ENCODE measurements at places on chromosomes 1 and 21.

DNA sequence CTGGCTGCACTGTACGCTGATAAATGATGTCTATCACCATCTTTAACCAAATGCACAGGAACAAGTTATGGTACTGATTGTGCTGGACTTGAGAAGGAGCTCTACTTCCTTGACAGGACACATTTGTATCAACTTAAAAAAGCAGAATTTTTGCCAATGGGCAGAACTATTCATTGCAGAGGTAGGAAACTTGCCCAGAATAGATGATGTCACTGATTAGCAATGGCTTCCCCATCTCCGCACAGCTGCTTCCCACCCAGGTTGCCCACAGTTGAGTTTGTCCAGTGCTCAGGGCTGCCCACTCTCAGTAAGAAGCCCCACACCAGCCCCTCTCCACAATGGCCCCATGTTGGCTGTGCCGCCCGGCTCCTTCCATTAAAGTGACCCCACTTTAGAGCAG lies 33.4 kb downstream of the CAPN2 start:
- DNase-seq = no peak

DNA sequence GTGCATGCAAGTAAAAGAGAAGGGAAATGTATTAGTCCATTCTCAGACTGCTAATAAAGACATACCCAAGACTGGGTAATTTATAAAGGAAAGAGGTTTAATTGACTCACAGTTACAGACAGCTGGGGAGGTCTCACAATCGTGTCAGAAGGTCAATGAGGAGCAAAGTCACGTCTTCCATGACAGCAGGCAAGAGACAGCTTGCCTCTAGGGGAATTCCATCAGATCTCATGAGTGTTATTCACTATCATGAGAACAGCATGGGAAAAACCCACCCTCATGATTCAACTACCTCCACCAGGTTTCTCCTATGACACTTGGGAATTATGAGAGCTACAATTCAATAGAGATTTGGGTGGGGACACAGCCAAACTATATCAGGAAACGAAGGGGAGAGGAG lies 8.1 kb downstream of the KRTAP21-3 start:
- DNase-seq = no peak

DNA sequence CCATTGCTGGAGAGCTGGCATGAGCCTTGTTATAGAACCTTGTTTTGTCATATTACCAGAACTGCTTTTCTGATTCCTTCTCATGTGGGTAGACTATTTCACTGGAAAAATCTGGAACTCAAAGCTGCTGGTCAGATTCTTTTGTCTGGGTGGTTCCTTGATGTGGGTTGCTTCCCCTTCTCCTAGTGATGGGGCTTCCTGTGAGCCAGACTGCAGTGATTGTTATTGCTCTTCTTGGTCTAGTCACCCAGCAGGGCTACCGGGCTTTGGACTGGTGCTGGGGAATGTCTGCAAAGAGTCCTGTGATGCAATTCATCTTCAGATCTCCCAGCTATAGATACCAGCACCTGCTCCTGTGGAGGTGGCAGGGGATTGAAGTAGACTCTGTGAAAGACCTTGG lies 59.4 kb downstream of the GPR137B start:
- DNase-seq = no peak

DNA sequence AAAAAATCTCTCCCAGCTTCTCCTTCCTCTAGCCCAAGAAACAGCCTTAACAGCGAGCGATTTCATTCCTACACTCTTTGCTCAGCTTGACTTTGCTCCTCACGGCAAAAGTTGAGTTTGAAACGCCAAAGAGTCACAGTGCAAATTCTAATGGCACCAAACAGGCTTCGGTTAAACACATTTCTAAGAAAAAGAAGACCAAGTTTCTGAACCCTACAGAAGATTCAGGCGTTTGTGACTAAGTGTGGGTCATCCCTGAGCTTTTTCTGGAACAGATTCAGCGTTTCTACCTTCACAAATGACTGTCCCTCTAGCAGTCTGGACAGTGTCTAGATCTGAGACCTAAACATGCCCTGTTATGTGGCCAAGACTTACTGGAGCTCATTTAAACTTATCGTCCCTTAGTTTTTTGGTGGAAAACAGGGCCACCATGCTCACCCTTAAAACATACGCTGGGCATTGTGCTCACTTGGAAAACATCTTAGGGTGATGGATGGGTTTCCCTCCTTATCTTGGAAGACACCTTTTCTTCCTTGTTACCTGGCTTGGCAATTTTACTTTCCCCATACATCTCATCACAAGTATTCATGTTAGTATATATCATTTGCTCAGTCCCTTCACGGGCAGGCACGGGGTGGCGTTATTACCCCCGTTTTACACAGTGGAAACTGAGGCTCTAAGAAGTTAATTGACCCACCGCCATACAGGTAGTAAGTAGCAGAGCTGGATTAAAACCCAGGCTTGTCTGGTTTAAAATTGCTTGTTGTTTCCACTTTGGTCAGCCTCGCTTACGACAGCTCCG lies 1.0 kb downstream of the C1orf198 start:
- DNase-seq = peak; percentile 63

- DNase-seq = no peak
These were observed 109.9 kb downstream of the KIAA0319L start for GRCh38 chr1:35447278-35447677.

DNA sequence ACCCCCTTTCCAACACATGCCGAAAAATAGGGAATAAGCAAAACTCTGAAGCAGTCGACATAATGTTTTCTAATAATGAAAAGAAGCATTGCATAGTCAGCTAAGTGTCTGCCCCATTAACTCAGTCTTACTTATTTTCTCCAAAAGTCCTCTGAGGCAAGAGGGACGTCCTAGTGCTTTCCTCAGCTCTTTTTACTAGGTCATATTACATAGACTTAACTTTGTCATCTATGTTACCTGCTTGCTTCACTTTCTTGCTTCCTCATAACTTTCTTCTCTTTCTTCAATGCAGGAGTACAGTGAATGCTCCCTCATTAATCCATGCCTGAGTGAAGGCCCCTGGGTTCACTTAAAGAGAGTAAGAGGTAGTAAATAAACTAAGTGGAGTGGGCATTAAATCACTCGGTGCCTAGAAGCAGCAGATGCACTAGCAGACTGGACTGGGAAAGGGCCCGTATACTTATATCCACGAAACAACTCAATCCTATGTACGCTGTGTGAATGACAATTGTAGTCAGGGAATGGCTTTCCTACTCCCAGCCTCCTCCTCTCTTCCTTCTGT lies 210.5 kb upstream of the SPAG17 start:
- no peak for DNase-seq

DNA sequence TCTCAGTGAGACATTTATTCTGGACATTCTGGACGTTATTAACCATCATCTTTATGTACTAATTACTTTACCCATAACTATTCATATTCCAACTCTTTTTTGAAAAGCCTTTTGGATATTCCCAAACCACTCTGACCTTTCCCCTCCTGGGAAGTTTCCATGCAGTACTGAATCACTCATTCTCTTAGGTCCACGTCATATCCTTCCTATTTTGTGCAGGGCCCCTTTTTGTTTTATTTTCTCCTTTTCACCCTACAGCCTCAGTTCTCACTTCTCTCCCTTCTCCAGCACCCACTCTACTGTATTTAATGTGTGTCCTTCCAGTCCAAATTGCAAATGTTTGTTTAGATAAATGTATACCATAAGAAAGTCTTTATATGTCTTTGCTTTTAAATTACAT lies 16.4 kb upstream of the ATP1A1 start:
- DNase-seq = no peak

GRCh38 chr1:116435806-116436610 lies 63.0 kb downstream of the ATP1A1 start:
- no peak for DNase-seq

GRCh38 chr1:5831600-5832335 lies 160.5 kb downstream of the NPHP4 start:
- no peak for DNase-seq

- no peak for DNase-seq
These were observed 63.8 kb upstream of the ATP1A1 start for GRCh38 chr1:116309090-116309870.

DNA sequence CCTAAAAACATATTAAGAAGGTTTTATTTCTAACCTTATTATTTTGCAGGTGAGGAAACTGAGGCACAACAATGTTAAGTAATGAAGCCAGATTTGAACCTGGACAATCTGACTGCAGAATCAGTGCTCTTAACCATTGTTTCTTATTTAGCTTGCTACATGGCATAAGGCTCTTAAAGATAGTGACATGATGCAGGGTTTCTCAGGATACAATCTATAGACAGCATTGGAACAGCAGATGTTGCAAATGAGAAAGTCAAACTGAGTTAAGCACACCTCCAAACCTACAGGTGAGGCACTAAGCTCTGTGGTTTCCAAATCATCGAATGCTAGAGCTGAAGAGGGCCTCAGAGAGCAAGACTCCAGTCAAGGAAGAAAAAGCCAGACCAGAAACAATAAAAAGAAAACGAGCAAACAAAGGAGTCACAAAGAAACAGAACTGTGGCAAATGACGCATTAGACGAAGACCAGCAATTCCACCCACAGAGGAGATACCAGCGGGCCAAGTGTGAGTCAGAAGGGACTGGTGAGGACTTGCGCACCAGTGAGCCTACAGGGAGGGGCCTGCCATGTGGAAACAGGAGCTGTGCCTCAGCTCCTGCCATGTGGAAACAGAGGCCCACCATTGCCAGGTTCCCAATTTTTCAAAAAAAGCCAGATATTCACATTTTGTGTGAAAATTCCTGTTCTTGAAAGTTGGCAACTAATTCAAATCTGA lies 14.4 kb downstream of the CD58 start:
- DNase-seq = peak; percentile 88

DNA sequence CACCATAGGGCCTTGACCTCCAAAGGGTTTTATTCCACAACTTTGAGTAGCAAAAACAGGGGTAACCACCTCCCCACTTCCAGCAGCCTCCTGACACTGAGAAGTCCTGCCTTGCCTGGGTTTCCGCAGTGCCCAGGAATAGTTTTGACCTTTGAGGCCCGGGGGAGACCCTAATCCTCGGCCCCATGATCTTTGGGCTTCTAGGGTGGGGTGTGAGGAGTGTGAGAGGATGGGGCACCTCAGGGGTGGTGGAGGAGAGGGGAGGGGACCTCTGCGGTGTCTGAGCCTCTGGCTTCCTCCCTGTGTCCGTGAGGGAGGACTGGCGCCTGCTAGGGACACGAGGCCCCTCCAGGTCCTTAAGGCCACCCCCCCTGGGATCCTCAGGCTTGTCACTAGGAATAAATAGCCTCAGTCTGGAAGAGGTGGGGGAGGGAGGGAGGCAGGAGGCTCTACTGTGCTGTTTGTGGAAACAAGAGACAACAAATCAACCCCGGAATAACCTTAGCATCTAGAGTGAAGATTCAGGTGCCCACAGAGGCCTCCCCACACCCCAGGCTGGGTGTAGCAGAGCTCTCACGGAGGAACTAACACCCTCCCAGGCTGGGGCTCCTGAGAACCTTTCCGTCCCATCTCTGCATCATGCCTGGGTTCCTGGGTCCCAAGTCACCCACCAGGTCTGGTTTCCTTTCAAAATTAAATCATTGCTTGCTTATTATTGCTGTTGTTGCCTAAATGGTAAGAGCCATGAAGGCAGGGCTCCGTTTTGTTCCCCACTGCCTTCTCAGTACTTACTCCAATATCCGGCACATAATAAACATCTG lies 904 bp upstream of the FHL3 start:
- no peak for DNase-seq

DNA sequence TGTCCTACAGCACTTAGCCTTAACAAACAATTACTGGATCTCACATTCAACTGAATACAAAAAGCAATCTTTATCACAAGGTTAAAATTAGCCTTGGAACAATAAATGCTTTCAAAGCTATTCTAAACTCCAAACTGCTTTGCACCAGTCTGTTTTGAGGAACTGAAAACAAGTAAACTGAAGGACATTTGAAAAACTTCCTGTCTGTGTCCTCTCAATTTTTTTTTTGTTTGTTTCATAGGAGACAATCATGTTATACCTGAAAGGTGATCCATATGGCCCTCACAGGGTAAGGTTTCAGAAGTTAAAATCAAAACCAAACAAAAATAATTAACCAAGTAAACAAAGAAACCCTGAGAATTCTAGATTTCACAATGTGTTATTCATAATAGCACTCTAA lies 459.1 kb downstream of the DPYD start:
- DNase-seq = no peak

- DNase-seq = no peak
These were observed 669 bp downstream of the KCNQ4 start for GRCh38 chr1:40784141-40784770.

DNA sequence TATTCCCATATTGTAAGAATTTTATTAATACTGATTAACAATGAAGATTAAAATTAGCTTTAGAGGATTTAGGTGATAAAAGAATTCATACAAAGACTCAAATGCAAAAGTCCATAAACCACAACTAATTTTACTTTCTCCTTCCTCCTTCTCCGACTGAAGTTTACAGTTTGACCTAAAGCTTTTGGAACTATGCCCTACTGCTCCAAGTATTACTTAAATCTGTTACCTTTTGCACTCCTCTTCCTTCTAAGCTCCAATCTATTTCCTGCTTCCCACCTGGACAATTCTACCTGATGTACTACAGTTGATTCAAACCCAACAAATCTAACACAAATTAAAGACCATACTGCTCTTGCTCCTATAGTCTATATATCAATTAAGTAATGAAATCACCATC lies 36.3 kb downstream of the ANKRD13C start:
- no peak for DNase-seq

DNA sequence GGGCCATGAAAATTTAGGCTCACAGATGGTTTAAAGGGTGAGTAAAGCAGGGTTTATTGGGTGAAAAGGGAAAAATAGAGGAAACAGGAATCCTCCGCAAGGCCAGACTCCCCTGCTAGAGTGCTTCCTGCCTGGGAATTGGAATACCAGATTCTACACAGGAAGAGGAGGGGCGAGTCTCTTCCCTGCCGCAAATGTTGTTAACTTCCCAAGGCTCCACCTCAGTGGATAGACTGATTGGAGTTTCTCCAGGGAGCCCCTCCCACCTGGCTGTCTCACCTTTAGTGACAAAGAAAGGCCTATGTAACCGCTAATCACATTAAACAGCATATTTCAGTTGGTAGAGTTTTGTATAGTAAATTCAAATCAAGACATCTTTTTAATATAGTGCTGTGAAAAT lies 1450.1 kb downstream of the KCNT2 start:
- no peak for DNase-seq

GRCh38 chr21:40049031-40049930 lies 182.0 kb downstream of the PCP4 start:
- DNase-seq = no peak

- no peak for DNase-seq
These were observed 127.8 kb upstream of the GREM2 start for GRCh38 chr1:240739754-240740153.

DNA sequence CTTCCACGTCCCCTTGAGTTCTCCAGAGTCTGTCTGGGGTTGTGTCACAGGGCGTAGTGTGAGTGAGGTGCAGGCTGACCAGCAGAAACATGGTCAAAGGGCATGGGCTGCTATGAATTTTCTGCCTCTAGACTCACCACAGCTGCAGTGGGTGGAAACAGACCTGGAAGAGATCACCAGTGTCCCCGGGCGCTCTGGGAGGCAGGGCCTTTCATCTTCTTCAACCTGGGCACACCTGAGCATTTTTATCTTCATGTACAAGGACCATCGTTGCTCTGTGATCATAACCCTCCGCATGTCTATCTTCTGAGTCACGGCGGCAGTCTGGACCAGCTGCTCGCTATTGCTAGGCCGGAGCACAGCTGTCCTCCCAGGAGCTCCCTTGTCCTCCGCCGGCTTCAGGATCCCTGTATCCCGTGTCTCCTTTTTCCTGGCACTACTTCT lies 29.6 kb downstream of the DEGS1 start:
- DNase-seq = no peak

Measured in activated CD4-positive, alpha-beta T cell treated with anti-CD3 and anti-CD28 coated beads, Interleukin-2, amount 10 ng/mL, durations not matched to agents 24 days and 14 days (primary cell).